ENCODE measurements at places on chromosomes 6 and 20. TPM values are rescaled to one million over a fixed set of nuclear protein-coding genes. Genes with fewer than 3 reads are reported as not detected.

TBC1D32 gene
- polyA plus RNA-seq, result 1.6 TPM

MLN gene
- not detected for polyA plus RNA-seq

CHD6 gene
- polyA plus RNA-seq, result 5.4 TPM

ZDHHC14 gene
- 7.8 TPM for polyA plus RNA-seq

ARFGEF3 gene
- polyA plus RNA-seq, result 0.09 TPM

CNKSR3 gene
- polyA plus RNA-seq, result 5.9 TPM

PNPLA1 gene
- 0.13 TPM for polyA plus RNA-seq

LRRN4 gene
- not detected for polyA plus RNA-seq

TCF21 gene
- 6.5 TPM for polyA plus RNA-seq

TCP11 gene
- polyA plus RNA-seq, result not detected

HAO1 gene
- not detected for polyA plus RNA-seq

PHACTR1 gene
- polyA plus RNA-seq, result 13.5 TPM

SLC35D3 gene
- polyA plus RNA-seq, result not detected

MICA gene
- polyA plus RNA-seq, result 27.4 TPM

MYB gene
- polyA plus RNA-seq, result 0.45 TPM

SPATS1 gene
- not detected for polyA plus RNA-seq

LAMP5 gene
- polyA plus RNA-seq, result 0.99 TPM

SPEF1 gene
- 0.06 TPM for polyA plus RNA-seq

ADAM33 gene
- polyA plus RNA-seq, result 31.6 TPM
